ENCODE measurements at places on chromosomes 12 and 14. TPM values are rescaled to one million over a fixed set of nuclear protein-coding genes. Genes with fewer than 3 reads are reported as not detected.

The BCL11B gene
- total RNA-seq = 1.1 TPM

The PCED1B gene
- total RNA-seq = 2.4 TPM

The RPL10L gene
- total RNA-seq = not detected

The RILPL2 gene
- total RNA-seq = 1.4 TPM

The SLC2A3 gene
- total RNA-seq = 389 TPM

The ST8SIA1 gene
- 14.4 TPM for total RNA-seq

The FITM1 gene
- total RNA-seq = not detected

The PEBP1 gene
- total RNA-seq = 127 TPM

The EPYC gene
- 0.39 TPM for total RNA-seq

The TMEM121 gene
- 5.2 TPM for total RNA-seq

The PIANP gene
- total RNA-seq = 3.6 TPM

The TXNDC16 gene
- total RNA-seq = 1.7 TPM

The USP15 gene
- total RNA-seq = 81.9 TPM

- no peak for DNase-seq
Observed at GRCh38 chr12:89731089-89731488, 22.5 kb upstream of the ATP2B1 start.

DNA sequence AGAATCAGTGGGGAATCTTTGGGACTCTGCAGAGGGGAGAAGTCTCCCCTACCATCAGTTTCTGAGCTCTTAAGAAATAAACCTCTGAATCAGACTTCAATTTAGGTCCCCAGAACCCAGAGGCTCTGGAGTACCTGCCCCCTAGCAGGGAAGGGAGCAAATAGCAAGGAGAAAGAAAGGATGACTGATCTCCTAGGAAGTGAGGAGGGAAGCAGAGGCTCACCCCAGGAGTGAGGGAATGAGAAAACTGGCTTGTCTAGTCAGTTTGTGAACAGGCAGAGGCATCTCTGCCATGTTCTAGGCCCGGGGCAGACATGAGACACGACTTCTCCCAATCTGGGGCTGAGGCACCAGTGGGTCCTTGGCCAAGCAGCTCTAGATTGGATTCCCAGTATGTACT, 24.3 kb upstream of the SMUG1 start:
- DNase-seq = no peak

- DNase-seq = no peak
Observed at GRCh38 chr14:66641861-66642635, 134.1 kb downstream of the GPHN start.

DNA sequence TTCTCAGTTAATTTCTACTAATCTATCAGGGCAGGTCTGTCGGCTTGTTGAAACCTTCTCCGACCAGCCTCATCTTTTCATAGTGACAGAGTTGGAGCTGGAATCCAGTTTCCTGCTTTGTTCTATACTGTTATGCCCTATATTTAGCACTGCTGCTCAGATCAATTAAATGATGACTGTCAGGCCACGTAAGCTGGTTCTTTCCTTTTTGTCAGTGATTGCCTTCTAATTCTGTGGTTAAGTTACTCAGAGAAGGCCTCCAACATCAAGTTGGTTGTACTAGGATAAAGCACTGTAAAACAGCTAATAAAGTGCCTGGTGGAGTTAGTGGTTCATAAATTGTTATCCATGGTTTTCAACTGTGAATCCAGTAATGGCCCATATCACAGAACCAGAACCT, 22.6 kb downstream of the DERA start:
- DNase-seq = peak; percentile 76

DNA sequence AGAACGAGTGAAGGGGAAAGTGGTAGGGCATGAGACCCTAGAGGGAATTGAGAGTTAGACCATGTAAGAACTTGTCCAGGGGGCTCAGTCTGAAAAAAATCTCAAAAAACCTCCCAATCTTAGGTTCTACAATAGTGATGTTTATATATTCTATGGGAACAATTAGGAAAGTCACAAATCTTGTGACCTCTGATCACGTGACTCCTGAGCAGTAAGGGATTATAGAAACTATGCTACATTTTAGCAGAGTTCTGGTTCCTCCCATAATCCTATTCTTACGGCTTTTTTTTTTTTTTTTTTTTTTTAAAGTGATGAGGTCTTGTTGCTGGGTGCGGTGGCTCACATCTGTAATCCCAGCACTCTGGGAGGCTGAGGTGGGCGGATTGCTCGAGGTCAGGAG, 5.8 kb downstream of the ADCK1 start:
- no peak for DNase-seq

GRCh38 chr14:68147303-68147702, 327.7 kb downstream of the RAD51B start:
- no peak for DNase-seq

DNA sequence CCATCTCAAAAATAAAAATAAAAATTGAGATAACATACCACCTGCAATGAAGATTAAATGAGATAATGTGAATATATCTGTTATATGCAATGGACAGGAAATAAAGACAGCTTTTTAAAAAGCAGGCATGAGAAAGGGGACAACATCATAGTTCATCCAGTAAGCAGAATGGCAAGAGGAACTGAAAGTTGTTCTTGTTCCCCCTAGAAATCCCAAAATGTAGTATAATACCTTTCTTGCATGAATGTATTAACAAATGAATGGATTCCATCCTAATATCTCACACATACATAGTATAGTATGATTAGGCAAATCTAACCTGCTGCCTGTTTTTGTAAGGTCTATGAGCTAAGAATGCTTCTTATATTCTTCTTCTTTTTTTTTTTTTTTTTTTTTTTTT, 31.4 kb downstream of the FGD6 start:
- DNase-seq = no peak

- no peak for DNase-seq
Observed at GRCh38 chr14:95659990-95660385, 26.2 kb upstream of the TCL1B start.

GRCh38 chr12:56688846-56689109, 694 bp upstream of the PTGES3 start:
- DNase-seq = no peak

DNA sequence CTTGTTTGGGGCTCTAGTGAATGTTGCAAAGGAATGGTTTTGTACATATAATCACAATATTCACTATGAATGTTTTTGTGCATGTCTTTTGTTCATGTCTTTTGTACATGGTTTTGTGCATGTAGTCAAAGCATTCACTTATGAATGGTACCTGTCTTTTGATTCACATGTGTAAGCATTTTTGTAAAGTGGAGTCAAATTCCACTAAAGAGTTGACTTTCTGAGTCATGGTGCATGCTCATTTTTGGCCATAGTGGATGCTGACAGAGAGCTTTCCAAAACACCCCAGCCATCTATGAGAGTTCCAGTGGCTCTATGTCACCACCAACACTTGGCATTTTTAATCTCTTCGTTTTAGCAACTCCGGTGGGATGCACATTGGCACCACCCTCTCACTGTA, 1185.9 kb upstream of the TMEM132C start:
- no peak for DNase-seq

DNA sequence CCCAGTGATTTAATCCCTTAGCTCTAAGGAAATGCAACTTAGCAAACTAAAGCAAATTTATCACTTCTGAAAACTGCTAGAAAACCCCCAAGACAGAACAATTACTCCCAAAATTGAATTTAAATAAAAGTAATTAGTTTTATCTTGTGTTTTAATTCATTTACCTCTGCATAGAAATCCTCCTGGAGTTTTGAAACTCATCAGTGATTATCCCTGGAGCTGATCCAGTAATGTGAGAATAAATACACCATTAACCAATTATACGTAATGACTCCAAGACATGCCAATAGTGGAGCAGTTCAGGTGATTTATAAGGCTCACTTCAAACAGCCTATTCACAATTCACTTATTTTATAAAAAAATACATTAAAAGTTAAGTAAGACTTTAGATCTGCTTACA, 855.3 kb upstream of the FLRT2 start:
- DNase-seq = no peak

DNA sequence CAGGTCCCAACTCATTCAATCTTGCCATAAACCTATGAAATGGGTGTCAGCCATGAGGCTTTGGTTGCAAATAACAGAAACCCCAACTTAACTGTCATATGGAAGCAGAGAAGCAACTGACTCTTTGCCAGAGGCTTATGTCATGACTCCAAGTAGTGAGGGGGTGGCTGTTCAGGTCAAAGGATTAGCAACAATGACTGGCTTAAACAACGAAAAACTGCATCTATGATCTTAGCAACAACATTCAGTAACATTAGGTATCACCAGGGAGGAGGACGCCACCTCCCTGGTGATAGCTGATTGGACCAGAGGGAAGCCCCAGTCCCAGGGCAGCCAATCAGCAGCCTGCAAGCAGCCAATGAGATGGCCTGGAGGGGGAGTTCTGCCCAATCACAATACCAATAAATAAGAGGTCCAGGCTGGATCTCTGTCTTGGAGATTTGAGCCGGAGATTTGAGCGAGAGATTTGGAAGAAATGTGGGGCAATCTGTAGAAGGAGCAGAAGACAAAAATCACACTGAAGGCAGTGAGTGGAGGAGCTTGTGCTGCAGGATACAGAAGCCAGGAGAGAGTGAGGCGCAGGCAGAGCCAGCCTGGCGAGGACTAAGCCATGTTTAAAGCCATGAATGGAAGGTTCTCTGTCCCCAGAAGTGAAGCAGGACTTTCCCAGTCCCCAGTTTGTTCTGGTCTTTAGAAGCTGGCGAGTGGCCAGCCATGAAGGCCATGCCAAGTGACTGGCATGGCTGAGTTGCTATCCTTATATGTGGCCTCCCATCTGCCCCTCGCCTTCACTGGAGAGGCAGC, 93.3 kb downstream of the CALM1 start:
- DNase-seq = peak; percentile 15

GRCh38 chr14:96587823-96588385, 85.7 kb downstream of the PAPOLA start:
- no peak for DNase-seq

- no peak for DNase-seq
Observed at GRCh38 chr14:98931911-98932310, 340.1 kb downstream of the BCL11B start.

DNA sequence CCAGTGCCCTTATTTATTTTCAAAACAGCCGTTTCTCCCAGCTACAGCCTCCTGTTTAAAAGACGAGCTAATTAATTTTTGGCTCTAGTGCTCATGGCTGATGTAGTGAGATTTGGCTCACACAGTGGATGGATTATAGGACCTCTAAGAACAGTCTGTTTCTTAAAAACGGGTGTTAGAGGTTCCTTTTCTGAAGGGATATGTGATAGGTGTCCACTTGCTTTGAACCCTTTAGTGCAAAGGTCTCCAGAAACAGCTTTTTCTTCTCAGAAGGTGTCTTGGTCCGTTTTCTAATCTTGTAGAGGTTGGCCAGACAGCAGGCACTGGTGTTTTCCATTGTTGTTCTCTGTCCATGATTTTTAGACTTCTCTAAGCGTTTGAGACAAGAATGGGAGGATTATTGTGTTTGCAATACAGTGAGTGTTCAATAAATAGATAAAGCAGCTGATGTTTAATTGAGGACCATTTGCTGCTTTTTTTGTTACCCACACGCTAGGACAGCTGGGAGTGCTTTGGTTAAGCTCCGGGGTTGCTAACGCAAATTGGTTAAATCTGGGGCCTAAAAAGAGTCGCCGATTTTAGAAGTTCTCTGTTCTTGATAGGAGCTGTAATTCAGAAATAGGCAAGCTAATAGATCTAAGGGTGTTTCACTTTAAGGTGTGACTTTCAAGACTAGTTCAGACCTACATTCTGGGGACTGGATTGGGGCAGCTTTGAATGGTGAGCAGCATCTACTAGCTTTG, 1.0 kb downstream of the BORCS5 start:
- no peak for DNase-seq

- no peak for DNase-seq
Observed at GRCh38 chr12:117525766-117526165, 164.3 kb upstream of the NOS1 start.

DNA sequence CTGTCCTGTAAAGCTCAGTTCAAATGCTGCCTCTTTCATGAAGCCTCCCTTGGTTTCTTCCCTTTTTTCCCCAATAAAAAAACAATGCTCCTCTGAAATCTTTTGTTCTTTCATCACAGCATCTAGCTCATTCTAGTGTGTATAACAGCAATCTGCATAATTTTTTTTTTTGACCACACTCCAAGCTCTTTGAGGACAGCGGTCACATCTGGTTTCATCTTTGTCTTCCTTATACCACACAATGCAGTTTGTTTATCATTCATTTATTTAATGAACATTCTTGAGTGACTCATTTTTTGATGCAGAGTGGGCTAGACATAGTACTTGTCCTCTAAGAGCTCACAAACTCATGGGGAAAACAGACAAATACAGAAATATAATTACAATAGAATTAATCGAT, 7.3 kb downstream of the GNG2 start:
- DNase-seq = peak; percentile 55

DNA sequence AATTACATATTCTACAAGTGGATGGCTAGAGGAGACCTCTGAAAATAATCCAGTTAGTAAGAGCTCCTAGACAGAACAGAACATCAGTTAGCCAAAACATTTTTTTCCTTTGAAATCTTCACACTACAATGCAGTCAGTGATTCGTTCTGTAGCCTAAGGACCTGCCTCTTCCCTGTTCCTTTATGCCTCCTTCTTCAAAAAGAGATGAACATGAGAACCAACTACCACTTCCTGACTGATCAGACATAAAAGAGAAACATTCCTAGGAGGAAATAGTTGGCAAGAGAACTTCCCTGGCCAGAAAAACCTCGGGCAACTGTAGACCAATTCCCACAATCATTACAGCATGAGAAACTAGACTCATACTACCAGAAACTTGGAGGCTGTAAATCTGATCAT, 29.4 kb downstream of the ITPR2 start:
- peak; percentile 80 for DNase-seq

DNA sequence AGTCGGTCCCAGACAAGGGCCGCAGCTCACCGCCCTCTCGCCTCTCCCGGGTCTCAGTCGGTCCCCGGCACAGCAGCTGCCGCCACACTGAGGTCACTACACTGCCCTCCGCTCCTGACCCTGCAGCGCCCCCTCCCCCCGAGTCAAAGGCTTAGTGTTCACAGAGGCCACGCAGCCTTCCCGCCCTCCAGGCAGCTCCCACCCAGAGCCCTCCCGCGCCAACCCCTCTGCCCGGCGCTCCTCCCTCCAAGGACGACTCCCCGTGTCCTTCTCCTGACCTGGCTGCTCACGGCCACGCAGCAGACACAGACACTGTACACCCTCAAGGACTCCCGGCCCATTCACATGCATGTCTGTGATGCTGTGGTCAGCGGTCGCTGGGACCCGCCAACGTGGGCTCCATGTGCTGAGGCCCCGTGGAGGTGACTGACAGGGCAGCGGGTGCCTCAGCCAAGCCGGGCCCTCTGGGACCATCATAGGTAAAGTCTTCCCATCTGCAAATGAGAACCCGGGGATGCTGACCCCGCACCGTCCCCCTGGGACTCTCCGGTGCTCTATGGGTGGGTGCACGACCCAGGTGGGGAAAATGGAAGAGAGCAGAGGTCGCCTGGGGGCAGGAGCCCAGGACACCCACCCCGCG, 16.3 kb upstream of the GALNT9 start:
- no peak for DNase-seq

Data from astrocyte (in vitro differentiated cells and primary cell).